Head of caudate nucleus (tissue), 42 donors: ENCODE measurements at places on chromosomes 6 and 20.

DNA sequence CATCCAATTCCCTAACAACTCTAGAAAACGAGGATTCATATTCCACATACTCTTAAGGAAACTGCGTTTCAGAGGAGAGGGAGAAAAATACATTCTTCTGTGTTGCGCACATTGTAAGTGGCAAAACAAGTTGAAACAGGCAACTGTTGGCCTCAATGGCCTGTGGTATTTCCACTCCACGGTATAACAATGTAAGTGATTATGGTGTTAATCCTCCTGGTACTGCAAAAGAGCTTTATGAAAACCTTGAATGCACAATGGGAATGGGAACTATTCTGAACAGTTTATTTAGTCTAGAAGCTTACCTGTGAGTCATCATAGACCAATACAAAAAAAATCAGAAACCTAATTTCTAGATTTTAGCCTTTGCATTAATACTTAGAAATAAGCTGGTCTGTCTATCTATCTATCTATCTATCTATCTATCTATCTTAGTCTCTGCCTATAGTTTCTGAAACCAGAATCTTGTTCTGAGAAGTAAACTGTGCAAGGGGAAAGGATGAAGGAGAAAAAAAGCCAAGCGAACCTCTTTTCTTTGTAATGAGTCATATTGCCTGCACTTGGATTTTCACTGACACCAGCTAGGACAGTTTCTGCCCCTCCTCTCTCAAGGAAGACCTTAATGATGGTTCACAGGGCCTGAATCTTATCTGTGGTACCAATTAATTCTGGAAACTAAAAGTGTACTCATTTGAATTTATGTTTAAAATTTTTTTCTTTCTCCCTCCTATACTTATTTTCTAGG, 101.5 kb downstream of the RNF144B start:
- no peak for DNase-seq

DNA sequence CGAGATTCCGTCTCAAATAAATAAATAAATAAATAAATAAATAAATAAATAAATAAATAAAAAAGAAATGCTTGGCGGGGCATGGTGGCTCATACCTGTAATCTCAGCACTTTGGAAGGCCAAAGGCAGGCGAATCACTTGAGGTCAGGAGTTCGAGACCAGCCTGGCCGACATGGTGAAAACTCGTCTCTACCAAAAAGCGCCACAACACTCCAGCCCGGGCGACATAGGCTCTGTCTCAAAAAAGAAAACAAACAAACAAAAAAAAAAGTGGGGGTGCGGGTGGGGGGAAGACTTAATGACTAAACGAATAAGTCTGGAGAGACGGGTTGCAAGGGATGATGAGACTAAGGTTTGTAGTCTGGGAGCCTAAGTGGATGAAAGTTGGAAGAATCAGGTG, 170.7 kb downstream of the SLC16A10 start:
- no peak for DNase-seq

DNA sequence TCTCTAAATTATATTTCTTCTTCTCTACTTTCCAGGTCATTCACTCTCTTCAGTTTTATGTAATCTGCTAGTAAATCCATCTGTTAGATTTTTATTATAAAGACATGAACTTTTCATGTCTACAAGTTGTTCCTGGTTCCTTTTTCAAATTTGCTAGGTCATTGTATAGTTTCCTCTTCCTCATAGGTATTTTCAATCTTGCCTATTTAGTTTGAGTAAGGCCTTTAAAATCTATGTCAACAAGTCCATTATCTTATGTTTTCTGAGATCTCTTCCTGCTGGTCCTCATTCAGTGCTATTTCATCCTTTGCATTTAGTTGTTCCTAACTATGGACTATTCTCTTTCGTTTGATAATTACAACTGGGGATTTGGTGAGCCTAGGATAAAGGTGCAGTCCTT, 11.0 kb downstream of the RRBP1 start:
- DNase-seq, result no peak

- DNase-seq, result no peak
Observed at GRCh38 chr20:47141941-47142773, 214.3 kb downstream of the ZMYND8 start.

- no peak for DNase-seq
Observed at GRCh38 chr20:10190456-10190855, 28.2 kb upstream of the SNAP25 start.

GRCh38 chr20:56989516-56989915, 276.9 kb downstream of the BMP7 start:
- DNase-seq, result no peak
